ENCODE measurements at places on chromosomes 5 and 9.

GRCh38 chr5:67976891-67977601 lies 238.5 kb upstream of the PIK3R1 start:
- DNase-seq = no peak

DNA sequence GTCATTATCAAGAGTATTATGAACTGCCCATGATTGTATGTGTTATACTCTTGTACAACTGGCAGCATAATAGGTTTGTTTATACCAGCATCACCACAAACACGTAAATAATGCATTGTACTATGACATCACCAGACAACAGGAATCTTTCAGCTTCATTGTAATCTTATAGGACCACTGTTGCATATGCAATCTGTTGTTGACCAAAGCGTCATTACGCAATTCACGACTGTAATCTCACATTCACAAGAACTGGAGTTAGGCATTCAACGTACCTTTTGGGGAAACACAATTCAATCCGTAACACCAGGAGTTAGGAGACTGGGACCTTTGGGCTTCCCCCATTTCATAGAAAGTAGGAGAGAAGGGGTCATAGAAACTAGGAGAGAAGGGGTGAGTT lies 20.4 kb upstream of the ARSI start:
- no peak for DNase-seq

DNA sequence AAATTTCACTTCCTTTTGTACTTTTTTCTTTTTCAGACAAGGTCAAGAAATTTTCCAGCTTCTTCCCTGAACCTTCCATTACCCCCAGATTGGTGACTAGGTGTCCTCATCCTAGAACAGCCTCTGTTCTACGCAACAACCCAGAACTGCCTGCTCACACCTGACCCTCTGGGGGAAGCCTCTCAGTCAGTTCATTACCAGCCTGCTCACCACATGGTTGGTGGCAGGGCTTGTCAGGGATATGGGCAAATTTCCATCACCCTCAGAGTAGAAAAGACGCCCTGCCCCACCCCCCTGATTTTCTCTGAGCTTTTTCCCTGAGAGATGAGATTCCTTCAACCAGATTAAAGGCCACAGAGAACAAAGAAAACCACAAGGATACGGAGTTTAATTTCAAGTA lies 5.3 kb upstream of the CFAP95 start:
- DNase-seq = no peak

- no peak for DNase-seq
Measured at GRCh38 chr5:114360357-114360756, 1.5 kb upstream of the KCNN2 start.

- DNase-seq = no peak
Measured at GRCh38 chr9:4238522-4238921, 61.3 kb downstream of the GLIS3 start.

DNA sequence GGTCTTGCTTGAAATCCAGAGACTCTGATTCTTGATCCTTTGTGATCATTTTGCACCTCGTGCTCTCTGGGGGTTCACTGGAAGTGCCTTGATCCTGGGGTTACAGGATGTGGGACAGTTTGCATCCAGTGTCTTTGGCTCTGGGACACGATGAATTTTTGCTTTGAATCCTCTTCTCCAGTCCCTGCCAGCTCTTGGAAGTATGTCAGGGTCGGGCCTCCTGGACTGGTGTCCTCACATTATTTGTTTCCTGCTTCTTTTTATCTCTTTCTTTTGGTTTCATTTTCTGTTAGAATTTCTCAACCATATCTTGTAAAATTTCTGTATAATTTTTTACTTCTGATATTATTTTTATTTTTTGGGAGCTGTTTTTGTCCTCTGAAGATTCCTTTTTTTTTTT lies 34.2 kb downstream of the SECISBP2 start:
- no peak for DNase-seq

- DNase-seq = no peak
Measured at GRCh38 chr5:55407059-55407684, 99.4 kb downstream of the MTREX start.

- no peak for DNase-seq
Measured at GRCh38 chr9:14348123-14348372, 34.1 kb upstream of the NFIB start.

- DNase-seq = no peak
Measured at GRCh38 chr9:35656831-35657545, 831 bp downstream of the RMRP start.

DNA sequence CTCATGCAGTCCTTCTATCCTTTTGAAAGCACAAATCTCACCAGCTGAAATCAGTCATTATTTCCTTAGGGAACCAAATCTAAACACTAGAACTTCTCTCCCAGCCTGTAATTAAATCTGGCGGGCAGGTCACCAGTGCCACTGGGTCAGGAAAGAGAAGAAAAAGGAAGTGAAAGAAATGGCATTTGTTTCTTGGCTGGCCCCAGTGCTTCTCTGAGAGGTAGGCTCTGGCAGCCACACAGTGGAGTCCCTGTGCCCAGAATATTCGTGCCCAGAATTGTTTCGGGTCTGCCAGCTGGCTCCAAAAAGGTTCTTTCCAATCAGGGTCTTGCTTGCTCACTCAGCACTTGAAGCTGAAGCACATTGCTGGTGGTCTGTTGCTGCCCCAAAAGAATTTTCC lies 133.9 kb upstream of the MTAP start:
- no peak for DNase-seq

GRCh38 chr9:96006961-96007360 lies 131.5 kb downstream of the ERCC6L2 start:
- no peak for DNase-seq

DNA sequence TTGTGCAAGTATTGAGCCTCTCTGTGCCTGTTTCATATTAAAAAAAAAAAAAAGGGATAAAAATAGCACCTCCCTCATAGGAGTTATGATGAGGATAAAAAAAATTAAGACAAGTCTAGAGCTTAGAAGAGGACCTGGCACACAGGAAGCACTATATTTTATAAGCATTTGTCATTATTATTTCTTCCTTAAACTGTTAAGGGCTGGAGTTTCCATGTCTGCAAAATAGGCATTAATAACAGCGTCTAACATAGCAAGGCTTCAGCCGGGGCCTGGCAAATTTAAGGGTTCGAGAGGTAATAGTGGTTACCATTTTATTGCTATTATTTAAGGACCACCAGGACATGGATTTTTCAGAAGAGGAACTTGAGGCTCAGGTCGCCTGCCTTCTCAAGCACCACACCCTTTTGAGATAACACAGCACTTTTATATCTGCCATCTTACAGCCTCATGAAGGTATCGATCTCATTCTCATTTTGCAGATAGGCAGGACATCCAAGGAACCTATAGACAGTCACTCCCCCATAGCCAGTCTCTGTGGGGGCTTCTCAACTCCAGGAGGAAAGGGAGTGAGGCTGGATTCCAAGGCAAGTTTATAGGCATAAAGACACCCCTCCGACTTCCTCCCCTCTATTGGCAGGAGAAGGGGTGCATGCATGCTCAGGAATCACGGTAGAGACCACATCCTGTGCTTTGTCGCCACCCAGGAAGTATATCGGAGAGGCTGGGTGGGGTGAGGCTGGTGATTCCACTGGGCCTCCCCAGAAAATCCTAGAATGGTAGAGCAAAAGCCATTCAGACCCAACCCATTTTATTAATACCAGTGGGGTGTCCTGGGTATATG lies 2.4 kb downstream of the ANXA6 start:
- no peak for DNase-seq

- no peak for DNase-seq
Measured at GRCh38 chr5:146872188-146872587, 6.4 kb downstream of the PPP2R2B start.

DNA sequence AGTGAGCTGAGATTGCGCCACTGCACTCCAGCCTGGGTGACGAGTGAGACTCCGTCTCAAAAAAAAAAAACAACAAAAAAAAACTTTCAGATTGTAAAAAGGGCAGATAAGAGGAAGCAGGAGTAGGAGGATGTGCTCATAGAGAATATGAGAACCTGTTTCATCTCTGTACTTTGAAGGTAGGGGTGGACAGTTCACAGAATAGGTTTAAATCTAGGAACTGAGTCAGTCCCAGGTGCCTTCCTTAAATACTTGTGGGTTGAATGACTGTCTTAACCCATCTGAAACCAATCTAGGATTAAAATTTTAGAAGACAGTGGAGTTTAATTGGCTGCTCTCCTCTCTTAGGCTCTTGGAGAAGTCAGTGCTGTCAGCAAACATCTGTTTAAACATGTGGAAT lies 12.4 kb downstream of the POLK start:
- DNase-seq = no peak

- no peak for DNase-seq
Measured at GRCh38 chr5:38871790-38872551, 26.2 kb downstream of the OSMR start.

DNA sequence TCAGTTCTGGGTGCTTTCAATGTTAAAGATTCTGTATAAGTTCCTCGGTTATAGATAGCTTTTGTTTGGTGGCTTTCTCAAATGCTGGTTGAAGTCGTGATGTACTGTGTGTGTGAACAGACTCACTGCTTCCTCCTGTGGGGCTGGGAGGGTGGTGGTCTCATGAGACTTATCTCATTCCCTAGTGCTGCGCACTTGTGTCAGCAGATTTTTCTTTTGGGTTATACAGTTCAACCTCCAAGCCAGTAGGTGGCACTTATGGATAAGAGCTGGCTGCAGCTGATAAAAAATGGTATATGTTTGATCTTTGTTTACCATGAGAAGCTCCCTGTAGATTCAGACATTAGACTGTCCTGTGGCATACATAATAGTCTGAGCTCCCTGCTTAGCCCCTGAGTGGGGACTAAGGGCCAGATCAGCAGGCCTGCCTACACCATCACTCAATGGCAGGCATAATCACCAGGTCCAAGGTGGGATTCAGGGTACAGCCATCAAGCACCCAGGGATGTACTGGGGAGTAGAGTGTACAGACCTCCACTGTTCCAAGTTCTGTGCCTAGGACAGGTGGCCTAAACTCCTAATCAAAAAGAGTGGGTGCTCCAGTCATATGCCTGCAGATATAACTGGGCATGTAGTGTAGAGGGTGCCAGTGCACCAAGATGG lies 174.2 kb downstream of the OXCT1 start:
- no peak for DNase-seq

DNA sequence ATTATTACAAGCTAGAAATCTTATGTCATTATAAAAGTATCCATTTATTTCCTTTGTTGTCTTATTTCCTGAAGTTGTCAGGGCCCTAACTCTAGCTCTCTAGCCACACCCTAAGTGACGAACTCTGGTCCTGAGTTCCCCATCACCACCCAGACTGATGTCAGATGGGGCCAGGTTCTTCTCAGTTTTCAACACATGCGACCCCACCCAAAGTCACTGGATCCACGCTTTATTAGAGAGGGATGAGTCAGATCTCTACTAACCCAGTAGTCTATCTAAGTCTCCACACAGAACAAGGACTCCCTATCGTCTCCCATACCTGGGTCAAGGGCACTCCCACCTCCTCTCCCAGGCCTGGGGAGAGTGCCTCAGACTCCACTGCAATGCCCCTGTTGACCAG lies 6.8 kb upstream of the FEM1C start:
- no peak for DNase-seq

- no peak for DNase-seq
Measured at GRCh38 chr9:92136184-92136858, 21.1 kb upstream of the SPTLC1 start.

- DNase-seq = no peak
Measured at GRCh38 chr9:93431539-93432105, 19.9 kb upstream of the FAM120A start.

DNA sequence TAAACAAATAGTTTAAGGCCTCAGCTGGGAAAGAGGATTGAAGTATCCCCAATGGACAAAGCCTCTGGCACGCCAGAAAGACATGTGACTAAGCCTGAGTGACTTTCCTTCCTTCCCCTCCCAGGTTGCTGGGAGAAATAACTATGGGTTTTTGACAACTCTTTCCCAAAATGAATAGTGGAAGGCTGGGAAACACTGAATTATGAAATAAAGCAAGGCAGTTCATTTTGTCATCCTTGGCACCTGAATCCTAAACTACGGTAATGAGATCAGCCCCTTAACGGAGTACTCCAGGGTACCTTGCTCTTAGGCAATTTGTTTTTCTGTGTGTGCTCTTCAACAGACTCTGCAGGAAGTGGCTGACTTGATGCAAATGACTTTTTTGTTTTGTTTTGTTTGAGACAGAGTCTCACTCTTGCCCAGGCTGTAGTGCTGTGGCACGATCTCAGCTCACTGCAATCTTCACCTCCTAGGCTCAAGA lies 75.2 kb downstream of the LMNB1 start:
- no peak for DNase-seq

- no peak for DNase-seq
Measured at GRCh38 chr9:78806492-78807160, 509.7 kb downstream of the PSAT1 start.

DNA sequence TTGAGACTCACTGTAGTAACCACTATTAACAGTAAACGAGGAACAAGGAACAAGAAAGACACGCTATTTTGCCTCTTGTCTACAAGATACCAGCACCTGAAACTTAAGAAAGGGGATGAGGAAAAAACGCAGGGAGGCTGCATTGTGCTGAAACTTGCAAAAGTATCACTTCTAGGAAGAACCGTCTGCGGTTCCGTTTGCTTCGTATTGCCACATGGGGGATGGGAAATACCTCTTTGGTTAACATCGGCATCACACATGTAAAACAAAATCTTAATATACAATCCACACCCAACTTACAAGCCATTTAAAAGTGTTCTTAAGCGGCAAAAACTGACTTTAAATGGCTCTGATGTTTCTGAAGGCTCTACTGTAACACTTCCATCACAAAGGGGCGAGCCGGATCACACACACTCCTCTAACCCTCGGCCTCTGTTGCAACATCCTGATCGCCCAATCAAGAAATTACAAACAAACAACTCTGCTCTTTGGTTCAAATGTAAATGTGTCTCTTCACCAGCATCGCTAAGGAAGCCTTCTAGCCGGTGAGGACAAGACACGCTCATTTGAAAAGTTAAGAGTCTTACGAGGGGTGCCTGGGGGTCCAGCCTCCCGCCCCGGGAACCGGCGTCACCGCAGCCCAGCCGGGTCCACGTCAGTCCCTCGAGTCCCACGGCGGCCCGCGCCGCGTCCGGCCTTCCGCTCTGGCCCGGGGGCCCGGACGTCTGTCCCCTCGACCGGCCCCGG lies 621 bp downstream of the SEC16A start:
- peak; percentile 82 for DNase-seq

- DNase-seq = no peak
Measured at GRCh38 chr5:143521141-143521540, 117.7 kb upstream of the NR3C1 start.

GRCh38 chr5:61817472-61818326 lies 485.6 kb downstream of the ZSWIM6 start:
- DNase-seq = no peak

- DNase-seq = no peak
Measured at GRCh38 chr5:146474065-146474464, 26.9 kb downstream of the TCERG1 start.

- peak; percentile 86 for DNase-seq
Measured at GRCh38 chr5:156326718-156327259, at the start of gene SGCD. Gene SGCD (plus strand): TSS chr5:156327164.
